HTR-8/SVneo (cell line): ENCODE measurements at places on chromosomes 1 and 21.

DNA sequence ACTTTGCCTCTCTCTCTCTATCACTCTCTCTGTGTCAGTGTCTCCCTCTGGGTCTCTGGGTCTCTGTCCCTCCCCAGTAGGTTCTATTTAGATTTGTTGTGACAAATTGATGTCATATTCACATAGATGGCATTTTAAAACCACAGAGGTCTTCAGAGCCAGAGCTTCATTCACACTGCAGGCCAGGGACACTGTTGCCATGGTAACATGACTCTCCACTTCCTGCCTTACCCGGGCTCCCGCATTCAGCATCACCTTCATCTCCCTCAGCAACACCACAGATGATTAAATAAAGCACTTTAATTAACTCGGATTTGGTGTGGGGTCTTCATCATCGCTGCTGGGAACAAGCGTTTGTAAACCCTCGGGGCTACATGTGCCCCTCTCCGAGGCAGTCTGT is 132.6 kb downstream of the ETS2 start:
- DNase-seq = no peak

GRCh38 chr1:147700042-147701006 is 30.0 kb upstream of the ACP6 start:
- peak; percentile 67 for DNase-seq

DNA sequence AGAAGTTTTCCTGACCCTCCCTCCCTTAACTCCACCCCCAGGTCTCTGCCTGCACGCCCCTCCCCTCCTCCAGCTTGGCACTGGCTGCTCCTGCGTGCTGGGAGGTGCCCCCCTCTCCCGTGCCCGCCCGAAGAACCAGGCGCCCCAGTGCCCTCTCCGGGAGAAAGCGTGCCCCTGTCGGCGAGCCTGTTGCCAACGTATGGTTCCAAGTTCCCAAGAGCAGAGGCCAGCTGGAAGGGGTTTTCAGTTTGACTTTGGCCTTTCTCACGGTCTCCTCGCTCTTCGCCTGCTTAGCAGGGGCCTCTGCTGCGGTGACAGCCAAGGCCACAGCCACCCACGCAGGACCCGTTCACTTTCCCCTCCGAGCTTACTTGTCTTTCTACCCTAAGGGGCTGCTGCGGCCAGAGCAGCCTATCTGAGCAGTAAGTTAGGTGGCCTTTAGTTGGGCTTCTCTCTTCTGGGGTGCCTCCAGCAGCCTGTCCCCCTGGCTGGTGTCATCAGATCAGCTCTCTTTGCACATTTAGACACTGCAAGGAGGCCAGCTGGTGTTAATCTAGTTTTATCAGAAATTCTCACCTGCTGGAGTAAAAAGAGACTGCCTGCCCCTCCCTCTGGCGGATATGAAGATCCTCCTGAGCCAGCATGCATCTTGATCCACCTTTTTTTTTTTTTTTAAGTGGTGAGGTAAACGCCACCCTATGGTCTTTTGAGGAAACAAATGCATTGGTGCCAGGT is 1.5 kb downstream of the STUM start:
- DNase-seq = no peak

DNA sequence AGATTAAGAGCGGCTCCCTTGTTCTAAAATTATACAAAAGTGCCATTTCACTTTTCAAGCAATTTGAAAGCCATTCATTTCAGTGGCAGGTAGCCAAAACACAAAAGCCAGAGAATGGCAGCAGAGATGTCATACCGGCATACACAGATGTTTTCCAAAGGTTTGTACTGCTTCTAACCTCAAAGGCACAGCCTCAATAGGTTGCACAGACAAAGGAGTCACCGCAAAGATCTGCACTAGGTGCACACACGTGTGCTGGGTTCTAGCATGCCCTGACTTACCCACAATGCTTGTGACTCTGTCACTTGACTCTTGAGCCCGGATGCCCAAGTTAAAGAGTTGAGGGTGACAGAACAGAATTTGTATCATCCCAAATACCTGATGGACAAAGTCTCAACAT is 448.9 kb upstream of the ADGRL2 start:
- no peak for DNase-seq

- no peak for DNase-seq
These were observed 70.3 kb upstream of the JAK1 start for GRCh38 chr1:65036570-65037051.

DNA sequence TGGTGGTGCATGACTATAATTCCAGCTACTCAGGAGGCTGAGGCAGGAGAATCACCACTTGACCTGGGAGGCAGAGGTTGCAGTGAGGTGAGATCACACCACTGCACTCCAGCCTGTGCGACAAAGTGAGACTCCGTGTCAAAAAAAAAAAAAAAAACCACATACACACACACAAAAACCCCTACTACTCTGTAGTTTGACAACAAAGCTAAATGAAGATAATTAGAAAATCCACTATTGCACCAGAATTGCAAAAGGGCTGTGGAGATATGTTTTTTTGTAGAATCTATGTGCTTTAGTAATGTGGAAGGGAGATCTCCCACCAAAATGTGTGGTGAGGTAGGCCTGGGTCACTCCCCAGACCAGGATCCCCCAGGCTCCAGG is 32.2 kb upstream of the KHDRBS1 start:
- DNase-seq = no peak

DNA sequence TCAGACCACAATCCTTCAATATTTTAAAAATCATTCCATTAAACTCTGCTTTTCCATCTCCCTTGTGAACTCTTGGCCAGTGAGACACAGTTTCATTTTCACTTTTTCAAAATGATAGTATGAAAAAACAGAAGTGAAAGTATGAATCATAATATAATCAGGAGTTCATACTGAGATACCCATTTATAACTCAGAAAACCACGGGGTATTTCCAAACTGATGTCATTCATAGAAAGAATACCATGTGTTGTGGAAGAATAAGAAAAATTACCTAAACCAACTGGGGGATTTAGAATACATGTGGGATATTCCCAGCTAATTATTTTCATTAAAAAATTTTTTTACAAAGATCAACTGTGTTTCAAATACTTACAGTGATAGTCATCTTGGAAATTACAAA is 149.9 kb downstream of the MRPL39 start:
- peak; percentile 62 for DNase-seq

GRCh38 chr1:226643611-226644540 is 95.2 kb downstream of the ITPKB start:
- no peak for DNase-seq

DNA sequence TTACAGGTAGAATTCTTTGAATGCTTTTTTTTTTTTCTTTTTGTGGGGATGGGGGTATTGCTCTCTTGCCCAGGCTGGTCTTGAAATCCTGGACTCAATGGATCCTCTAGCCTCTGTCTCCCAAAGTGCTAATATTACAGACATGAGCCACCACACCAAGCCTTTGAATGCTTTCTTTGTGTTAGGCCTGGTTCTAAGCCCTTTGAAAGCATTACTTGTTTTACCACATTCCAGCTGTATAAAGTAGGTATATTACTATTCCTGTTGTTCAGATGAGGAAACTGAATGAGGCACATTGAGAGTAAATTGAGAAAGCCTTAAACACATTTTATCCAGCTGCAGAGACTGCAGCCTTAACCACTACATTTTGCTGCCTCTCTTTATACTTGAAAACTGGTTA is 841.8 kb upstream of the ADGRL4 start:
- no peak for DNase-seq

GRCh38 chr21:38494251-38494642 is 4.0 kb downstream of the ERG start:
- DNase-seq = no peak

GRCh38 chr1:187264995-187265602 is 436.4 kb downstream of the PLA2G4A start:
- peak; percentile 30 for DNase-seq

- no peak for DNase-seq
These were observed 7.0 kb downstream of the ATP13A2 start for GRCh38 chr1:17004466-17005364.

DNA sequence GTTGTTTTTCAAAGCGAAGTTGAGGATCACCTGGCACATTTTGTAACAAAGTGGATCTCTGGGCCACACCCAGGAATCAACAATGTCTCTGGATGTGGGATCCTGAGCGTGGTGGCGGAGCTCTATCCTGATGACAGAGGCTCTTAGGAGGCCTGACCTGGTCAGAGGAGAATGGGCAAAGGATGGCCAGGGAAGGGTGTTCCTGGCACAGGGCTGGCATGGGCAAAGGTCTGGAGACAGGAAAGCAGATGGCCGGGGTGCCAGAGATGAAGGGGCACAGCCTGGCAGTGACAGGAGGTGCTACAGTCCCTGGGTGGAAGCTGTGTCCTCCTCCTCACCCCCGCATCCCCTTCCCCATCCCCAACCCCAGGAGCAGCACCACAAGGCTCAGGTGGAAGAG is 20.0 kb upstream of the MFN2 start:
- DNase-seq = no peak

GRCh38 chr1:48853006-48853405 is 76.3 kb upstream of the BEND5 start:
- no peak for DNase-seq

- DNase-seq = peak; percentile 76
These were observed 67.1 kb downstream of the HIVEP3 start for GRCh38 chr1:41851589-41851988.

- DNase-seq = peak; percentile 70
These were observed 1.5 kb downstream of the STYXL2 start for GRCh38 chr1:167095368-167095767.

- DNase-seq = no peak
These were observed 3.6 kb upstream of the NFIA start for GRCh38 chr1:61078618-61079295.

GRCh38 chr1:92310185-92310597 is 11.3 kb downstream of the RPAP2 start:
- DNase-seq = peak; percentile 26

DNA sequence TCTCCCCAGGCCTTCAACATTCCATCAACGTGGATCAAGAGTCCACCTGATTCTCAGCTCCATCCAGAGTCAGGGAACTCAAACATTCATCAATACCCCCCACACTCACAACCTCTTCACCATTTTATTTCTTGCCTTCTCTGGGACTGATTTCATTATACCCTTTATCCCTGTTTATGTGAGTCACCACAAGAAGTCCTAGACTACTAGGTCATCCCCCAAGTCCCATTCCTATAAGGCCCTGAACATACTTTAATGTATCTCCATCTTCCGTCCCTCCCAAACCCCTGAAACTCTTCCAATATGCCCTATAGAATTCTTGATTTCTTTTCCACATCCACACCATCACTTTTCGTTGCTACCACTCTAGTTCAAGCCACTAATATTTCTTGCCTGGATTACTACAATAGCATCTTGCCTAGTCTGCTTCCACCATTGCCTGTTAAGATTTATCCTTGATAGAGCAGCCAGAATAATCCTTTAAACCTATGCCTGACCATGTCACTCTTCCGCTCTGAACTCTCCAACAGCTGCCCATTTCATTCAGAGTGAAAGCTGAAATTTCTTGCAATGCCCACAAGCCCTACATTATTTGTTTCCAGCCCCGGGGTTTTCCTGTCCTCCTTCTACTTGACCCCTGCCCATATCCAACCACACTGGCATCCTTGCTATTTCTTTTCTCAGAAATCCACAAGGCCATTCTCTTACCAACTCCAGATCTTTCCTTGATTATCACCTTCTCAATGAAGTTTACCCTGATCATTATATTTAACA is 9.4 kb upstream of the SAMD13 start:
- DNase-seq = no peak

DNA sequence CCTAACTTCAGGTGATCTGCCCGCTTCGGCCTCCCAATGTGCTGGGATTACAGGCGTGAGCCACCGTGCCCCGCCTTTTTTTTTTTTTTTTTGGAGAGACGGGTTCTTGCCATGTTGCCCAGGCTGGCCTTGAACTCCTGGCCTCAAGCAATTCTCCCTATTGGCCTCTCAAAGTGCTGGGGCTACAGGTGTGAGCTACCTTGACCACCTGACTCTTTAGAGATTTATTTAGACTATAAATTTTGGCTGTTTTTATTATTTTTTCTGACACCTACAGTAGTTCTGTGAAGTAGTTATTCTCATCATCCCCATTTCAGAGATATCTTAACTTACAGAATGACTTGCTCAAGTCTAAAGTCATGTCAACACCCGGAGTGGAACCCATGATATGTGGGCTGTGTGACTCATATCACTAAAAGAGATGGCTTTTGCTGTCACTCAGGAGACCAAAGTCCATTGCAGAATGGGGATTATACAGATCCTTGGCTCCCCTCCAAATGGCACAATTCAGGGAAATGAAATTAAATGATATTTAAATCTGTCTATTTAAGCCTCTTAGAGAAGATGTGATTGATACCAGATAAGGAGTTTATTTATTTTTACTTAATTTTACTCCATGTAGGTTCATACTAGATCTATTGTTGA is 93.2 kb downstream of the CTH start:
- peak; percentile 31 for DNase-seq

DNA sequence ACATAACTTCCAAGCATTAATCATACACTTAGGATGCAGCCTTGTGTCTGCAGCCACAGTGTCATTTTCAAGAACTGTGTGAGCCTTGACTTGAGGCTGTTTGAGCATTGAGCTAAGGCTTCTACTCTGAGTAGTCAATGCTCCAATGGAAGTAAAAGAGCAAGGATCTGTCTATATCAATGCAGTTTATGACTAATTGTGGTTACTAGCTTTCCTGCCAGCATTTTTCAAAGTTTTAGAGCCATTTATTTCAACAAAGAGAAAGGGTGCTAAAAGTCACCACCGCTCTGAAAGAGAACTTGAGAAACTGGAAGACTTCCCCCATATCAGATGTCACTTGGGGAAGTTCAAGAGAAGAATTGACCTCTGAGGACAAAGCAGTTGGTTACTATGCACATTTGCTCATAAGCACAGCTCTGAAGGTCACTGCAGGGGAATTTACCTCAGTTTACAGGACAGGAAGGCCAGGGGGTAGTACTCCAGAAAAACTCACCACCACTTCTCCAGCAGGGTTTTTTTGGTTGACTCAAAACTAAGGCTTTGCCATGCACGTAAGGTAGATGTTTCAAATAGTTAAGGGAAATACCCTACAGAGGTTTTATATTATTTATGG is 24.5 kb upstream of the RGS1 start:
- DNase-seq = peak; percentile 31
